ENCODE measurements at places on chromosomes 5 and 9.

DNA sequence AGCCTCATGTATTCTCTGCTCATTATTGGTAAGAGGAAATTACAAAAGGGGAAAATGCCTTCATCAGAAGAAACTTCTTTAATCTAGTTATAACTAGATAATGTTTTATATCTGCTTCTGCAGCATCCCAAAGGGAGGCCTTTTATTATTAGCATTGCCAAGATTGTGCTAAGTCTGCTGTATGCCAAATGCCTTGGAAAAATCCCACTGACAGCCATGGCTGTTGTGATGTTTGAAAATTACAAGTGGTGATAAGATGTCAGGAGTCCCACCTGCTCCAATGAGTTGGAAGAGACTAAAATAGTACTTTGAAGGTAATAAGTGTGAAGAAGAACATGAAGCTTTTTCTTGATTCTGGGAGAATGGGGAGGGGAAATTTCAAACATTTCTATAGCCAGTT is 345.0 kb downstream of the GABRB2 start:
- DNase-seq = no peak

- DNase-seq = peak; percentile 80
These were observed 6.7 kb downstream of the DDX31 start for GRCh38 chr9:132663117-132663516.

DNA sequence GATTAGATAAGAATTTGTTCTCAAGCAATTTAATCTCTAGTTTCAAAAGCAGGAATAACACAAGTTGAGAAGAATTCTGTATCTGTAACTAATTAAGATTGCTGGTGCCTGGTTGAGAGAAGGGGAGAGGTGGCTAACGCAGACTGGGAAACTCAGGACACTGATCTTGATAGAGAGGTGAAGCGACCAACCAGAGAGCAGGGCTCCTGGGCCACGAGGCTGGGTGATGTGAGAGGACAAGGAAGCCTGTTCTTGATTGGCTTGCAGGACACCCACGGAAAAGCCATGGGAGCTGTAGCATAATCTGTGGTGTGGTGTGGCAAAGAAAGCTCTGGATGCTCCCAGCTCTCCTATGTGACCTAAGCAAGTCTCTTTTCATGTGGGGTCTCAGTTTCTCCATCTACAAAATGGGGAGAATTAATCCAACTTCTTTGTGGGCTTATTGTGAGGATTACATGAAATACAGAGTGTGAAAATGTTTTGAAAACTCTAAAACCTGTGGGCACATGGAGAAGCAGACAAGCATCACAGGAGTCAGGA is 594.1 kb upstream of the BRINP1 start:
- peak; percentile 58 for DNase-seq

DNA sequence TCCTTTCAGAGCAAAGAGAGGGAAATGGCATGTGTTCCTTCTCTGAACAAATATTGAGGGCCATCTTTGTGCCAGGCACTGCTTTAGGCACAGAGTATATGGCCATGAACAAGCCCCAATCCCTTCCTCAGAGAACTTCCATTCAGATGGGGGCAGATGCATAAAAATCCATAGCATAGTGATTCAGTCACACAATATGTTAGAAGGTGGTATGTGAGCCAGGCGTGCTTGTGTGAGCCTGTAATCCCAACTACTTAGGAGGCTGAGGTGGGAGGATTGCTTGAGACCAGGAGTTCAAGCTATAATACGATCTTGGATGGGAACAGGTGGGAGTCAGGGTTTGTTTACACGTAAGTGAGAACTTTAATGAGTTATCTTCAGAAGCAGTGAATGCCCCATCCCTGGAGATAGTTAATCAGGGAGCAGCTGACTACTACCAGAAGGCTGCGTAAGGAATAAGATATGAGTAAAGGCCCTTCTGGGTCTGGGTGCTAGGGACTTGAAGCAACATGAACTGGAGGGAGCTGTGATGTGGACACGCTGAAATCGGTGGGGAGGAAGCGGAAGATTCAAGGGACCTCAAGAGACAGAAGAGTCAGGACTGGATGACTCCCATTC is 27.1 kb downstream of the NANS start:
- DNase-seq = no peak

DNA sequence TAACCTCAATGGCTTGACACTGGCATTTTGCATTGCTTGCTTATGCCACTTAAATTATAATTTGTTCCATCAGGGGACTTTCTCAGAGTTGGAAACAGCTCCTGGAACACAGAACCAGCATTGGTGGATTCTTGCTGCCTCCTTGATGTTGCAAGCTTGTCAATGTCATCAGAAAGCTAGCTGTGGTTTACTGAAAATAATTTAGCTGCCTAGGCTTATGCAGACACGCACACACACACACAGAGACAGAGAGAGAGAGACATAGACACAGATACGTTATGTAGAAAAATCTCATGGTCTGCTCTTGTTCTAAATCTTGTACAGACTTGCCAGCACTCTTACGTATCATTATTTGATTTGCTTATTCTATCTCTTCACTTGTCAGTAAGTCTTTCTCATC is 78.0 kb downstream of the HMHB1 start:
- DNase-seq = no peak

- no peak for DNase-seq
These were observed 1915.8 kb upstream of the CDH6 start for GRCh38 chr5:29277642-29278041.

DNA sequence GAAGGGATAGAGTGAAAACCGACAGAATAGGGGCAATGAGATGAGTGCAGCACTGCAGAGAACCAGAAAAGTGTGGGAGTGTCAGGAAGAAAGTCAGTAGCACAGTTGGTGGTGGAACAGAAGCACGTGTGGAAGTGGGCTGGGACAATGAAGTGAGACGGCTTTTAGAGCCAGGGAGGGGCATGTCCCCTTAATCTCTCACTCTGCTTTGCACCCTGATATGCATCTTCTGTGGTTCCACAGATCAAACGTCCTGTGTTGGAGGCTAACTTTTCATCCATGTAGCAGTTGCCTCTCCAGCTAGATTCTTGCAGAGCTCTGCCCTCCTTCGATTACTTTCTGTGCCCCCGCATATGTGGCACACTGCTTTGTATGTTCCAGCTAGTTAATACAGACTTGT is 163.6 kb downstream of the DOCK8 start:
- no peak for DNase-seq

- DNase-seq = peak; percentile 96
These were observed 1.2 kb downstream of the LCN15 start for GRCh38 chr9:136762915-136763648.

Data from GM23338 (cell line).